Large intestine (tissue), 12 donors: ENCODE measurements at places on chromosomes 1 and 21. TPM values are rescaled to one million over a fixed set of nuclear protein-coding genes. Genes with fewer than 3 reads are reported as not detected.

DNA sequence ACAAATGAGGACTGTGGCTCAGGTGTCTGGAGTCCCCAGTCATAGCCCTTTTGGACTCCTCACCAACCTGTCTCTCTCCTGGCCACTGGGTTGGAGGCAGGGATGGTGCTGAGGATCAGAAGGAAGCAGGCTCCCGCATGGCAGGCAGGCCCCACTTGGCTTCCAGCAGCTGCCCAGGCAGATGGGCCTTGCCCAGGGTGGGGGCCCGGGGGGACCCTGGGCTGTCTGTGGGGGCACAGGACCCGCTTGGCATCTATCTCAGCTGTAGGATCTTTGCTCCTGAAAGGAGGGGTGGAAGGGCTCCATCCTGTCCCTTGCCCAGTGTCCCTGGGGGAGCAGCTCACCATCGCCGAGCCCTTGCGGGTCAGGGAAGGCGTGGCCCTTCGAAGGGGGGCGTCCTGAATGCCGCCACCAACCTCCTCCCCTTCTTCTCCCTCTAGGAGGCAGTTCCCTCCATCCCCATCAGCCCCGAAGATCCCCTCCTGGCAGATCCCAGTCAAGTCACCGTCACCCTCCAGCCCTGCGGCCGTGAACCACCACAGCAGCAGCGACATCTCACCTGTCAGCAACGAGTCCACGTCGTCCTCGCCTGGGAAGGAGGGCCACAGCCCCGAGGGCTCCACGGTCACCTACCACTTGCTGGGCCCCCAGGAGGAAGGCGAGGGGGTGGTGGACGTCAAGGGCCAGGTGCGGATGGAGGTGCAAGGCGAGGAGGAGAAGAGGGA is 154.5 kb downstream of the PEX14 start:
- no peak overlapping the region for H3K27ac ChIP-seq
- no peak overlapping the region for H3K4me3 ChIP-seq
- peaks cover 63% of the 10 kb centered on the region for H3K36me3 ChIP-seq

GRCh38 chr1:213162338-213162737 is 111.3 kb downstream of the RPS6KC1 start:
- no peaks in the 10 kb centered on the region for H3K27me3 ChIP-seq
- H3K36me3 ChIP-seq, result peaks cover 2% of the 10 kb centered on the region
- DNase-seq, result no peak

DNA sequence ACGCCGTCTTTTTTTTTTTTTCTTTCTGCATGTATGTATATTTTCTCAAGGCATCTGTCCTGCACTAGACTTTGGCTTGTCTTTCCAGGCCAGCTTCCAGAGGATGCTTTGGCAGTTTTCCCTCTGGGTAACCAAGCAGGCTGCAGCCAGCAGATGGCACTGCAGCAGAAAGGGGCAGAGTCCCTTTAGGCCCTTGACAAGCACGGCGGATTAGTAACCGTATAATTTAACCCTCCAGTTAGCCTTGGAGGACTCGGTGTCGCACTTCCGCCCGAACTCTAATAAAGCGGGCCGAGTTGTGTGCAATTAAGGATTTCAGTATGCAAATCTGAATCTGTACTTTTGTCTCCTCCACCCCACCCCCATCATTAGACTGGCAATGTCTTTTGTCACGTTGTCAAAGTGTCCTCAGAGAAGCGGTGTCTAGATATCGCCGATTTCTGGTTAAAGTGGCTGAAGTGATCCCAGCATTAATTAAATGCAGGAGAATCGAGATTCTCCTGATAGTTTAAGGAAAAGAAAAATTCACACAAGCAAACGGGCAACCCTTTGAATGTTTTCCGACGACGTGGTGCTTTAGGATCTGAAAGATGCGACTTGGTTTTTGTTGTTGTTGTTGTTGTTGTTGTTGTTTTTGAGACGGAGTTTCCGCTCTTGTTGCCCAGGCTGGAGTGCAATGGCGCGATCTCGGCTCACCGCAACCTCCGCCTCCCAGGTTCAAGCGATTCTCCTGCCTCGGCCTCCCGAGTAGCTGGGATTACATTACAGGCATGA is 1.1 kb upstream of the TMEM167B start:
- peak; percentile 65 for DNase-seq
- H3K36me3 ChIP-seq, result peaks cover 13% of the 10 kb centered on the region
- peak overlapping the region; percentile 97 for H3K4me3 ChIP-seq
- no peaks in the 10 kb centered on the region for H3K27me3 ChIP-seq

GRCh38 chr1:210437111-210437510 is 108.4 kb downstream of the HHAT start:
- H3K4me3 ChIP-seq, result no peak overlapping the region
- H3K36me3 ChIP-seq, result no peaks in the 10 kb centered on the region
- no peak overlapping the region for H3K27ac ChIP-seq
- DNase-seq, result no peak
- H3K27me3 ChIP-seq, result no peaks in the 10 kb centered on the region

DNA sequence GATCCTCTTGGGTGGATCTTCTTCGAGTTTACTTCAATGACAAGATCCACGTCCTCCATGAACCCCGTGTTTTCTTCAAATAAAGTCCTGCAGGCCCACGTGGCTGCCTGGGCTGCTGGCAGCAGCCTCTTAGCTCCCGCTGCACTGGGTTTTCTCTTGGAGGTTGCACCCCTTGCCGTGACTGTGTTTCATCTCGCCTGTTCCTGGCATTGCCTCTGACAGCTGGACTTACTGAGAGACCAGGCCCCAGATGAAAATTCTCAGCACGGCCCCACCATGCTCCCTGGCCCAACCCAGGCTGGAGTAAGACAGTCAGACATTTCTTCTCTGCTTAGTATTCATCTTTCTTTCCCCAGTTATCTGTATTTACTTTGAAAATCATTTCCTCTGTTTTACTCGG is 274.8 kb upstream of the RUNX1 start:
- no peaks in the 10 kb centered on the region for H3K36me3 ChIP-seq
- H3K4me1 ChIP-seq, result no peaks in the 10 kb centered on the region
- peaks cover 2% of the 10 kb centered on the region for H3K27me3 ChIP-seq
- H3K4me3 ChIP-seq, result no peak overlapping the region
- peak; percentile 20 for DNase-seq
- H3K27ac ChIP-seq, result no peak overlapping the region

DNA sequence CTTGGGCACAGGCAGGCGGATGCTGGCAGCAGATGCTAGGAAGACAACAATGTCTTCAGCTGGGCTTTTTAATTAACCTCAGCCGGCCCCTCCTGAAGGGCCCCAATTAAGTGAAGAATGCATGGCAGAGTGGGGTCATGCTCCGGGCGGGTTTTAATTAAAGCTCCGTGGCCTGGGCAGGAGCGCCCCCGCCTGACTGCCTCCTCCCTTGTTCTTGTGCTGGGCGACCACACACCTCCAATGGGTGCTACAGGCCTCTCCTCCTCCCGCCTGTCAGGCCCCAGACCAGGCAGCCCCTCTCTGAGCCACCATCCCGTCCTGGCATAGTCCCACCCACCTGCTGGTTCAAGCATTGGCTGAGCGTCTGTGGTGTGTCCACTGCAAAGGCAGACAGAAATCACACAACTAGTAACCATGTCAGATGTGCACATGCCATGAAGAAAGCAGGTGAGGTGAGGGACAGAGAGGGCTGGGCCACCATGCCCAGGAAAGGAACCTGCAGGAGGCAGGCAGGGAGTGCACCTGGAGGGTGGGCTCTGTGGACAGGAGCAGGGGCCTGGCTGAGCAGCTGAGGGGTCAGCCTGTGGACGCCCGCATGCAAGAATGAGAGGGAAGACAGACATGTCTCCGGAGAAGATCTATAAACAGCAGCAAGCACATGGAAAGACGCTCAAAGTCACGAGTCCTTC is 8.5 kb upstream of the ARF1 start:
- H3K27ac ChIP-seq, result no peak overlapping the region
- H3K36me3 ChIP-seq, result no peaks in the 10 kb centered on the region
- no peak for DNase-seq
- H3K4me3 ChIP-seq, result no peak overlapping the region
- peaks cover 48% of the 10 kb centered on the region for H3K27me3 ChIP-seq

DNA sequence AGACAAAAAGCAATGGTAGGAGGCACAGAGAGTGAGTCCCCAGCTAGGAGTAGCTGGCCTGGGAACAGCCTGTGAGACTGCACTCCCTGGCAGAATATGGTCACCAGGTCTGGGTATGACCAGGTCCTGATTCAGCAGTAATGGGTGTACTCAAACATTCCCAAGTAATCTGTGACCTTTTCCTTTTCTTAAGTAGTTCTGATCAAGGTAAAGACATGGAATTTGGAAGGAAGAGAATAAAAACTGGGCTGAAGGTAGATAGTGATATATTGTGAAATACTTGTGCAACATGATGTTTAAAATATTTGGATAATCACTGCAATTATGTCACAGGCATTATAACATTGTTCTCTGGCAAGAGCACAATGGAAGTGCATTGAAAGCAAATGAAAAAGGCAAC is 147.2 kb upstream of the DPYD start:
- DNase-seq, result no peak
- no peak overlapping the region for H3K4me3 ChIP-seq
- H3K27ac ChIP-seq, result no peak overlapping the region
- no peaks in the 10 kb centered on the region for H3K36me3 ChIP-seq

DNA sequence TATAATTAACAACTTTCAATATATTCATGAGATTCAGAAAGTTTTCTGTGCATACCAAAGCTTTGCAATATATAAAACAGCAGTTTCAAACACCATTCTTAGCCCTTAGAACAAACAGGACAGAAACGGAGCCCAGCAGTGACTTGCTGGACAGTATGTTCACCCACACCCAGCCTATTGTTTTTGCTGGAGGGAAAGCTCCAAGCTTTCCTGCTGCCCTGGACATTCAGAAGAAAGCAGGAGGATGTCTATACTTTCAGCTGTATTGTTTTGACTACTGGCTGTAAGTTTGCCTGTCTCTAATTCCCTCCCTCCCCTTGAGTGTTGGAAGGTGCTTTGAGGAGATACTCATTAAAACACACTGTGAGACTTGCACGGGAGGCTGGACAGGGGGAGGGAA is 9.6 kb downstream of the DENND2C start:
- H3K36me3 ChIP-seq, result no peaks in the 10 kb centered on the region
- no peaks in the 10 kb centered on the region for H3K4me1 ChIP-seq
- no peak for DNase-seq
- H3K27ac ChIP-seq, result no peak overlapping the region
- no peak overlapping the region for H3K4me3 ChIP-seq

The BARHL2 gene
- polyA plus RNA-seq, result not detected

The KLHL21 gene
- 9.4 TPM for polyA plus RNA-seq

The C1orf167 gene
- polyA plus RNA-seq, result 0.15 TPM

The KIRREL1 gene
- polyA plus RNA-seq, result 18.7 TPM
